ENCODE measurements at places on chromosomes 4 and X.
A peak's percentile ranks its signal among the peaks of the same experiment; 100 is the strongest.

- no peak for DNase-seq
Measured at GRCh38 chr4:188158336-188158735, 19.1 kb downstream of the TRIML1 start.

- no peak for DNase-seq
Measured at GRCh38 chr4:139887962-139888735, 222.5 kb downstream of the MGST2 start.

DNA sequence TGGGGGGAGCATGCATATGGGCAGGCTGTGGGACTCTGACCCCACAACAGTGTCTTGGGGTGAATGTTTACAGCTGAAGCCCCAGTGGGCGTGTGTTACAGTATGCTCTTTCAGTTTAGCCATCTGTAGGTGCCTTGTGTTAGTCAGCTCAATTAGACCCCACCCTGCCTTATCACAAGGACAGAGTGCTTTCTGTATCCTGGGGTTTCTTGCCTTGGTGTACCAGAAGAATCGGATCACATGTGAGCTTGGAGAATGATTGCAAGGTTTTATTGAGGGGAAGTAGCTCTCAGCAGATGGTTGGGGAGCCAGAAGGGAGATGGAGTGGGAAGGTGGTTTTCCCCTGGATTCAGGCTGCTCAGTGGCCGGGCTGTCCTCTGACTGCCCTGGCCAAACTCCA is 27.3 kb downstream of the SH3BGRL start:
- no peak for DNase-seq

GRCh38 chr4:25863347-25863784 is 578 bp upstream of the SEL1L3 start:
- DNase-seq = no peak

DNA sequence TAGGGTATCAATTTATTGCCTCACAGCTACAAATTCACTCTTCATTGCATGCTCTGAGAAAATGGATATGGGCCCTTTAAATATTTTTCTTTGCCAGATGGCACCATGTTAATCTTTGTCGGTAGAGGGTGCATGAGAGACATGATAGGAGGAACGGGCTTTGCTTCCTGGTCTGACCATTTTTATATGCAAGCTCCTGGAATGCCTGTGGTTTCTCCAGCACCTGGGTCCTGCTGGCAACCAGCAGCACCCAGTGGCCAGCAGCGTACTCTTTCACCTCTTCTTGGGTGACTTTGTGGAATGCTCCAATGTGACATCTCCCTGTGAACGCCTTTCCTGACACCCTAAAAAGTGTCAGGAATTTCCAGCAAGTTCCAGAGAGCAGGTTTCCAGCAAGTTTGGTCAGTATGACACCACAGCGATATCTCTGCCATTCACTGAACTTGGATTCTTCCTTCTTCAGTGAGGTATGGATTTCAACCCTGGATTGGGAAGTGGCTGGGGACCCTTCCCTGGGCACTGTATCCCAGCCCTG is 140.3 kb upstream of the PGRMC2 start:
- DNase-seq = peak; percentile 38

DNA sequence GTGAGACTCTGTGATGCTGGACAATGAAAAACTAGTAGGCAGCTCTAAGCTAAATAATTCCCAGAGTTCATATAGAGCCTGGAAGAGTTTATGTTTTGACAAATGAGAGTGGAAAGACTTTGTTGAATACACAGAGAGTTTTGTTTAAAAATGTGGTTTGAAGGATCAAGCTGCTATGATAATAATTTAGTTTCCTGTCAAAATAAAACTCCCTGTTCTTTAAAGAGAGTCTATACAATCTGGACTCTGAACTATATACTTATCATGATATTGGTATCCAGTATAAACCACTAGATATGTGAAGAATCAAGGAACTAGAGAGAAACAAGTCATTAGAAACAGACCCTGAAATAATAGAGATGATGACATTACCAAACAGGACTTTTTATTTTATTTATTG is 158.6 kb downstream of the C4orf33 start:
- DNase-seq = no peak

Data from NCI-H2171 treated with DMSO at 0.1 percent for 48 hours (cell line).